ENCODE measurements at places on chromosomes 7 and 10. TPM values are rescaled to one million over a fixed set of nuclear protein-coding genes. Genes with fewer than 3 reads are reported as not detected.

Gene RAPGEF5
- total RNA-seq = 20.1 TPM

- no peak for DNase-seq
Measured at GRCh38 chr7:33918438-33919143, 13.3 kb downstream of the BMPER start.

GRCh38 chr10:80429521-80429973 lies 21.2 kb downstream of the PRXL2A start:
- peak; percentile 70 for DNase-seq

- DNase-seq = no peak
Measured at GRCh38 chr7:26590709-26591108, 273.7 kb downstream of the SKAP2 start.

Gene PUS7
- total RNA-seq = 8.2 TPM

DNA sequence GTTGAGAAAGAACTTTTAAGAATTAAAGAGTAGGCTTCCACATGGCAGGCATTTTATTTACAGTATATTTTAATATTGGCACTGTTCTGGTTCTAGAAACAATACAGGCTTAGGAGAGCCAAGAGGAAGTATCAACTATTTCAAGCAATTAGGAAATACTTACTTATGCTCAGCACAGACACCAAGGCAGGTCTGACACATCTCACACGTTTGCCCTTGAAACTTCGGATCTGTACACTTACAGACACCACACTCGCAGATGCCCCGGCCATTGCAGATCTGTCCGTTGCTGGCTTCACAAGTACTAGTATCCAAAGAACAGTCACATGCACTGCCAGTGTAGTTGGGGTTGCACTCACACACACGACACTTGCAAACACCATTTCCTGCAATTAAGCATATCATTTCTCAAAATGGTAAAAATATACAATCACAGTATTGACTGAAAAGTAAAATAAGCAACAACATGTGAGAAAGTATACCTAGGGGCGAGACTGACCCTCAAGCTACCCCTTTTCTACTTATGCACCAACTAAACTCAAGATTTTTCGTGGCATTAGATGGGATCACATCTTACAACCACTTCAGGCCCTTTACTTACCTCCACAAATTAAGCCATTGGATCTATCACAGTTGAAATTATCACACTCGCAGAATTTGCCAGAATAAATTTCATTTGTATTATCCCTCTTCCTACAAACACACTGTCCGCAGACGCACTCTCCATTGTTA lies 46.6 kb downstream of the ITGB1 start:
- no peak for DNase-seq

Gene MRC1
- total RNA-seq = 63.3 TPM

DNA sequence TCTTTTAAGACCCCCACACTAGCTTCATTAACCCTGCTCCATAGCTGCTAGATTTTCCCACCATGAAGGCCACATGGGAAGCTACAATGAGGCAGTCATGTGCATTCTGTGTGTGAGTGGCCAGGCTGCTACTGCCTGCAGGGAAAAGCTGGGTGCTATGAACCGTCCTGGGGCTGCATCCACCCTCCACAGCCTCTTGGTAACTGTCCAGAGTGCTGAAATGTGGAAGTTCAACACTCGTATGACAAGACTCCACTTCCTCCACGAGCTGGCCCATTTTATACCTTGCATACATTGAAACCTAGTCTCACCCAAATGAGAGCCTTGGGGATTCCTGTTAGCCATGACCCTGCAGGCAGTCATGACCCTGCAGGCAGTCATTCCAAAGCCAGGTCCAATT lies 59.4 kb downstream of the CUZD1 start:
- no peak for DNase-seq

Gene LHFPL3
- total RNA-seq = not detected

DNA sequence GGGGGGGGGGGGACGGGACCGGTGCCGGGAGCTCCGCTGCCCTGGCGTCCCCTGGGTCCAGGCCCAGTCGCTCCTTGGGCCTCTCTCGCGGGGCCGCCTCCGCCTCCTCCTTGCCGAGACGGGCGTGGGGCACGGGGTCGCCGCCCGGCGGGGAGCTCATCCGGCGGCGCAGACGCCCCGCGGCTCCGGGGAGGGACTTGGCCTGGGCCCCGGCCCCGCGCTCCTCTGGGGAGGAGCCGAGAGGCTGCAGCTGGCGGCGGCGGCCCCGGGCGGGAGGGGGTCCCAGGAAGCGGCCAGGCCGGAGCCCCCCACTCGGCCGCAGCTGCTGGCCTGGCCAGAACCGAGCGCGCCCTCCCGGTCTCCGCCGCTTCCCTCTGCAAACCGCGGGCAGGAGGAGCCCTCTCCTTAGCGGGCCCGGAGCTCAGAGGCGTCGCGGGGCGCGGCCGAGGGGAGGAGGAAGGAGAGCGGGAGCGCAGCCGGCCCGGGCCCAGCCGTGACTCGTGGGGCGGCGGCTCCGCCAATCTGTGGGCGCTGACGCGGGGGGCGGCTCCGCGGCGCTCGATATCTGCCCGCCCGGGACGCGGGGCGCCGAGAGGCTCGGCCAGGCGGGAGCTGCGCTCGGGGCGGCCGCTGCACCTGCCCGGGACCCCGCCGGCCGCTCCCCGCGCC lies at the start of gene FAM20C:
Gene FAM20C (plus strand): TSS at position 591 of the 669 bp plus-strand sequence. CDS start 629 bp downstream, outside the sequence.
- DNase-seq = peak; percentile 87

Gene GRID2IP
- 0.91 TPM for total RNA-seq

DNA sequence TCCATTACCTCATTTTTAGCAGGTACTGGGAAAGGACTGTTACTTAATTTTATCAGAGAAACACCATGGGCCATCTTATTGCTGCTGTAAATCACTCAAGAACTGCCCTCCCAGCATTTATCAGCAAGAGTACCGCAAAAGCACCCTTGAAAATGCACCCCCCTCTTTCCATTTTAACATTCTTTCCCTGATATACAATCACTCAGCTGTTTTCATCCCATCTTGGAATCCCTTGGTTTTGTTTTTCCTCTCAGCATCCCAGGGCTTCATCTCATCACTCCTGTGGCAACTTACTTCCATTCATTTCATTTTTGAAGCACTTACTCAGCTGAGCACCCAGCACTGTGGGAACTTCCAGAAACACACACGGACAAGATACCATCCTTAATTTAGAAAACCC lies 36.5 kb downstream of the RAPGEF5 start:
- DNase-seq = no peak

DNA sequence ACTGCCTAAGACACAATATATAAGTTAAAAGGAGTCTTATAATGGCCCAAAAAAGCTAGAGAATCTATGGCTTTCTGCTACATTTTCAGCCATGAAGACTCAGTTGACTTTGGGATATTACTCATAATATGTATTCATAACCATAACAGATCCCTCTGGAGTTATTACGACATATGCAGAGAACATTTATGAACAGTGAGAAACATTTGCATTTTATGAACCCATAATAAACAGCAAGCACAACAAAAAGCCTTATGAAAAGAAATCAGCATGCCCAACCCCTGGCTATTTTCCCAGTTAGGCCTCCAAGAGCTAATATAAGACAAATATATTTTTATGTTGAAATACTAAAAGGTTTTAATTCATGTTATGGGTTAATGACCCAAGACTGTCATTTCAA lies 52.4 kb downstream of the ARMH3 start:
- DNase-seq = no peak

- DNase-seq = peak; percentile 36
Measured at GRCh38 chr7:70614237-70615045, 517.5 kb upstream of the GALNT17 start.

DNA sequence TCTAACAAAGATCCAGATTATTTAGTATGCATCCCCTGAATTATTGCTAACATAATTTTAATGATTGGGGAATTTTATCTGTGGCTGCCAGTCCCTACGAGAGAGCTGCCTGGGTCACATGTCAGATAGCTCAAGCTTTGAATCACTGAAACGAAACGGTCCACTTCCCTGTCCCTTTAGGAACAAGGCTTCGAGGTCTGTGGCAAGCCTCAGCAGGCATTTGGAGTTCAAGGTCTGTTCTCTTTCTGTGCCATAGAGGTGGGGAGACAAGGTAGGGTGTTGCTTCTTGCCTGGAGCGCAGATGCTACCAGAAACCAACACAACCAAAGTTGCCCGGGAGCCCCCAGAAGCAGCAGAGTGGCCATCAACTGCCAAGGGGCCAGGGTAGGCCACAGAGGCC lies 13.9 kb upstream of the SH2D4B start:
- DNase-seq = no peak

GRCh38 chr7:37657816-37658215 lies 25.8 kb upstream of the GPR141 start:
- no peak for DNase-seq

Measured in adrenal gland (tissue), 19 donors.